ENCODE measurements at places on chromosomes 2 and 18.

- DNase-seq = peak; percentile 26
Observed at GRCh38 chr2:129253461-129253812, 726.0 kb upstream of the RAB6C start.

GRCh38 chr2:122168799-122169198, 413.3 kb downstream of the TSN start:
- DNase-seq = no peak

DNA sequence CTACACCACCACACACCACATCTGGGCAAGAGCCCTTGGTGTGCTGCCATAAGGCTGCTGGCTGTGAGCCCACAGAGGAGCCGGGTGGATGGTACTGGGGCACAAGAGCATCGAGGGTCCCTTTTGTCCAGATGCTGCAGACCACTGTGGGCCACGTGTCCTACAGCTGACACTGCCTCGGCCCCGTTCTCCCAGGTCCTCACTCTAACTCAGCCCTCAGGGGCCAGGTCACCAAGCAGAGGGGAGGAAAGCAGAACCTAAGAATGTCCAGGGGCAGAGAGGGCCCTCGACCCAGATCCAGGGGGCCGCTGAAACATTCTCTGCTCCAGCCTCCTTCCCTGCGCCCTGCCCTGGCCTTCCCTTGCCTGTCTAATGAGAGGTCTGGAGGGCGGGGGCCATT, 91.7 kb upstream of the ASB18 start:
- DNase-seq = no peak

DNA sequence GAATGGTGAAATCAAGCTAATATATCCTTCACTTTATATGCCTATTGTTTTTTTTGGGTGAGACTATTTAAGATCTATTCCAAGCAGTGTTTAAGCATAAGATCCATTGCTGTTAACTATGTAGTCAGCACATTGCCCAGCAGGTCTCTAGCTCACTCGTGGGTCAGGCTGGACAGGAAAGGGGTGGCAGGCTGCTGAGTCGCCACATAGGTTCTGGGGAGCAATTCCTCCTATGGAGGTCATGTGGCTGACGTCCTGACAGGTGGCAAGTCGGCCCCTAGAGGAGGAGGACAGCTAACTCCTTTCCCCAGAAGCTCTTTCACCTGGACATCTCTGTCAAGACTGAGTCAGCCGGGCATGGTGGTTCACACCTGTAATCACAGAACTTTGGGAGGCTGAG, 13.9 kb upstream of the RAB31 start:
- DNase-seq = no peak

- DNase-seq = no peak
Observed at GRCh38 chr18:56413862-56414261, 224.5 kb downstream of the TXNL1 start.

DNA sequence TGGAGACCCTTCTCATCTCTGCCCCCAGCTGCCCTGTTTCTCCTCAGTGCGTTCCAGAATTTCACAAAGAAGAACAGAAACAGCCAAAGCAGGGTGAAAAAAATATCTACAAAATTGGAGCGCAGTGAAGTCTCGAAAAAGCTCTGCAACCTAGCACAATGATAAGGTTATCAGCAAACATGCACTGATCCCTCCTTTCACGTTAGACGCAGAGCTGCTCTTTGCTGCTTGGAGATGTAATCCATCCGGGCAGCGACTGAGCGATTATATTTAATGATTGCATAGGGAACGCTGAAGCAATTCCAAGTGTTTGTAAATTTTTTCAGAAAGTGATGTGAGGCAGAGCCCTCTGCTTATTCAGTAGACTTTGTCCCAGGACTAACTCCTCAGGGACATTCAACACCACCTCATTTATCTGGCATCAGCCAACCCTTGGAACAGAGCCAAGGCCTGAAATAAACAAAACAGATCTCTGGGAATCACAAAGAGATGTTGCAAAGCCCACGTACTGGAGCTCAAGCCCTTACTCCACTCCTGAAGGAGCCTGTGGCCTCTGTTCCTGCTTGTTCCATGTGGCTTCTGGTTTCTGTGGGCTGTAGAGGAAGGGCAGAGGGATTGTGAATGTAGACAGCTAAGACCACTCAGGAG, 172.6 kb upstream of the BCL2L11 start:
- DNase-seq = no peak

GRCh38 chr2:233336541-233336940, 17.8 kb upstream of the DGKD start:
- DNase-seq = no peak

DNA sequence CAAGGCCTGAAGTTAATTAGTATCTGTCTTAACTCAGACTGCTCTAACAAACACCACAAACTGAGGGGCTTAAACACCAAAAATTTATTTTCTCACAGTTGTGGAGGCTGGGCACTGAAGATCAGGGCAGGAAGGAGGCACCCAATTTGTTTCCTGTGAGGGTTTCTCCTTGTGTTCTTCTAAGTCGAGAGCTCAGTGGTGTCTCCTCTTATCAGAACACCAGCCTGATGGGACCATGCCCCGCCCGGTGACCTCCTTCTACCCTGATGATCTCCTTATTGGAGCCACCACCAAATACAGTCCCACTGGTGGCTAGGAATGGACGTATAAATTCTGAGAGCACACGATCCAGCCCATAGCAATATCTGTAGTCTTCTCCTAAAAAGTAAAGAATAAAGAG, 20.5 kb downstream of the TMEM18 start:
- DNase-seq = no peak

GRCh38 chr2:235389626-235390025, 104.2 kb upstream of the AGAP1 start:
- no peak for DNase-seq

DNA sequence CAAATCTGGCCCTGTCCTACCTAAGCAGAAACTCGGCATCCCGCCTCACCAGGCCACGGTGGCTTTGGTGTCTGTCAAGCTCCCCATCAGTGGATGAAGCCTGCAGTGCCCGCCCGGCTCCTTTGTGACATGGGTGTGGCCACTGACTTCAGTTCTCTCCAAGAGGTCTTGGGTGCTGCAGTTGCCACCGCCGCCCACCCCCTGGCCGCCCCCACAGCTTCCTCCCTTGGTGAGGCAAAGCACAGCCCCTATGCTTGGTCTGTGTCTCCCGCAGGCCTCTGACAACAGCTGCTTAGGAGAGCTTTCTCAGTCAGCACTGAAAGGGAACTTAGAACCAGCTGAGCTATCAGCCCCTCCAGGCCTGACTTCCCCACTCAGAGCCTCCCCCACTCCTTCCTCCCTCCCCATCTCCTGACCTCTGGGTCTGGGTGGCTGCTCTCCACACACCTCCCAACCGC, 22.9 kb upstream of the GPR55 start:
- DNase-seq = peak; percentile 50

- no peak for DNase-seq
Observed at GRCh38 chr2:19458427-19459003, 100.1 kb upstream of the OSR1 start.

GRCh38 chr2:121748202-121748601, 7.2 kb upstream of the TSN start:
- no peak for DNase-seq

DNA sequence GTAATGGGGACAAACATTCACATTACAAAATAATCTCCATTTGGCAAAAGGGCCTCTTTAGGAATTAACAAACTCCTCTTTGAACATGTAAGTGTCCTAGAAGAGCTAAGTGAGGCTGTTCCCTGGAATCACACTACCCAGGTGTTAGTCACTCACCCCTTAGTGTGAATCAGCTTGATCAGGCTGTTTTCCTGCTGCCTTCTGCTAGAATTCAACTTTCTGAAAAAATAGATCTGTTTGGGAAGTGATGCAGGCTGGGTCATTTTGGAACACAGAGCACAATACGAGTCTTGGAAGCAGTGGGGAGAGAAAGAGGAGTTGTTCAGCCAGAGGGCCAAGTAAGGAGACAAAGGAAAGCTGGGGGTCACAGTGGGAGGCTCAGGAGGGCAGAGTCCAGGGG, 40.0 kb downstream of the TTC32 start:
- DNase-seq = no peak

DNA sequence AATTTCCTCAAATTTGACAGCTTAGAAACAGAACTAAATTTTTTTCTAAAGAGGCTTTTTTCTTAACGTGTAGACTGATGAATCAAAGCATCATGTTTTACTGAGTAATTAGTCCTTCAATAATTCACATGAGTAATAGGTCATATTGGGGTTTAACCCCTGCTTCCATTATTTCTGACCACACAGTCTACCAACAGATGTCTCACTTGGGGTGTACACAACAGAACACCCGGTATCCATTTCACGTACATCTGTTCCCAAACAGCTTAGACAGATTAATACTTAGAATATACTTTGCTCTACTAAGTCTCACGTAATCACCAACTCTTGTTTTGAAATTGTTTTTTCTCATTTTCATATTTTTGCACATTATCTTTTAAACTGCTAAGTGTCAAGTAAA, 14.8 kb downstream of the CERKL start:
- DNase-seq = no peak

DNA sequence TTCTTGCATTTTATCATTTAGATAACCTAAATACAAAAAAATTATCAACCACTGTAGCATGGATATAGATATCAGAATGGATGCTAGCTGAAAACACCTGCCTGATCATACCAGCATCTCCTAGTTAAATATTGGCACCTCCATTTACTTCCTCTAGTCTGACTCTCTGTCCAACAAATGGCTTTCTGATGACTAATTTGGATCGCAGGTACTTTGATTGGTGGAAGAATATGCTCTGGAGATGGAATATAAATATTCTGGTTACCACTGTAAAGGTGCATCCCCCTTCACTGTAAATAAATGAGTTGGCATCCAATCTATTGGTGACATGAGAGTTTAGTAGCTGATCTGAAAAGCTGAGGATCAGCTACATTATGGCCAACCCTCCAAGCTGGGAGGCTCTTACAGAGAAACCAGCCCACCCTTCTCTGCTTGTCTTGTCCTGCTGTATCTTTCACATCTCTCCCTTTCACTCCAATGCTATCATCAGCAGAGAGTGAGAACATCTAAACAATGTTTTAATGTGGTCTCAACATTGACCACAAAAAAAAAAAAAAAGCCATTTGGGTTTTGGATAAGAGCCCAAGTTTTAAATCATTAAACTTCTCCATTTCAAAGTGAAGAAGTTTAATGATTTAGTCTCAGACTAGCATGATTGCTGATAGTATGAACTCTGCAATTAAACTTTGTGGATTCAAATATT, 90.5 kb downstream of the PMAIP1 start:
- no peak for DNase-seq

DNA sequence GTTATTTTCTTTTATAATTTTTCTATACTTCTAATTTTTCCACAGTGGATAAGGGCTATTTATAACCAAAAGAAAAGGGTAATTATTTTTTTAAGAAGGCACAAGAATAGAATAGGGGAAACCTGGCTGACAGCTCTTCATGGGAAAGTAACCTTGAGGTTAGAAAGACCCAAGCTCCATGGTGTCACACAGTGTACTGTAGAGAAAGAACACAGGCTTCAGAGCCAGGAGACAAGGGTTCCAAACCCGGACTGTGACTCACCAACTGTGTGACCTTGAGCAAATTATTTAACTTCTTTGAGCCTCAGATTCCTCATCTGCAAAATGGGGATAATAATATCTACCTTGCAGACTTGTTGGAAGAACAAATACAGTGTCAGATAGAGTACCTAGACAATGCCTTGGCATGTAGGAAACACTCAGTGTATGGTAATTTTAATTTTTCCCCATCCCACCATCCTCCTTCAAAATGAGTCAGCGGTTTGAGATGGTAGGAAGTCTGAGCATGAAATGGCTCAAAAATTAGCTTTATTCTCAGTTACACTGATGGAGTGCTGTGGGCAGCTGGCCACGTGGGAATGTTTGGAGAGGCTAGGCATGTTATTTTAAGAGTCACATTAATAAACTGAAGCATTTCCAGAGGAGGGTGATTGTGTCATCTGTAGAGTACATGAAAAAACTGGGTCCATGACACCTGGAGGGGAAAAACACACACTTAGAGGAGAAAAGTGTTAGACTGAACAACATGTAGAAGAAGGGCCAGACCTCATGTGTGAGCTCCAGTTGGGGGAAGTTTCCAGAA, 36.7 kb downstream of the TMEM37 start:
- DNase-seq = no peak

DNA sequence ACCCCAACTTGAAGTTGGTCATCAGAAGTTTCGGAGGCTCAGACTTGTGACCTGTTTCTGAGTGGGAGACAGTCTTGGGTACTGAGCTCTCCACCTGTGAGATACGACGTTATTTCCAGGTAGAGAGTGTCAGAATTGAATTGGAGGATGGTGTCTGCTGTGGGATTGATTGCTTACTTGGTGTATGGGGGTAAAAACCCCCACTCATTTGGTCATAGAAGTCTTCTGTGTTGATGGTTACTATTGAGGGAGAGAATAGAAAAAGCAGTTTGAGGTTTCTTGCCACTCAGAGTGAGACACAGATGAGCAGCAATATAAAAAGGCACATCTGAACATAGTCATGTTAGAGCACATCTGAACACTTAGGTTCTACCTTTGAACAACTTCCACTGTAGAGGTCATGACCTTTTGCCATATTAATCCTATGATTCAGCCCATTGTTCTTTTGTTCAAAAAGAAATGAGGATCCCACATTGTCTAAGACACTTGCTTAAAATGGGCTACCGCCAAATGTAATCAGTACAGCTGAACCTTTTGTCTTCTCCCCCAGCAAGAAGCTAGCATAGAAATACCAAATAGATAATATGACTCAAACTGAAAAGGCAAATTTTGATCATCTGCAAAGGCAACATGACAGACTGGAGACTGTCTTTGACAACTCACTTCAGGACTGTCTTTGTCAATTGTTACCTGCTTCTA, 73.3 kb downstream of the NAB1 start:
- peak; percentile 48 for DNase-seq

DNA sequence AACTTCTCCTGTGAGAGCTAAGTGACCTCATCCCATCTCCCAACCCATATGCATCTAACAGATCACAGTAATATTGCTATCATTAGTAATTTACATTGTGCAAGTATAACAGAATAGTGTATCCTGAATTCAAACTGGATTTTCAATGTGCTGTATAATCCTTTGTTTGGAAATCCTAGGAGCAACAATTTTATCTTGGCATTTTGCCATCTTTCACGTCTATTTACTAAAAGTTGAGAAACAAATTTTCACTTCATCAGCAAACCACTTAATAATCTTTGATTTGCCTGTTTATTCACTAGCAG, 3.8 kb downstream of the HNRNPLL start:
- DNase-seq = no peak

DNA sequence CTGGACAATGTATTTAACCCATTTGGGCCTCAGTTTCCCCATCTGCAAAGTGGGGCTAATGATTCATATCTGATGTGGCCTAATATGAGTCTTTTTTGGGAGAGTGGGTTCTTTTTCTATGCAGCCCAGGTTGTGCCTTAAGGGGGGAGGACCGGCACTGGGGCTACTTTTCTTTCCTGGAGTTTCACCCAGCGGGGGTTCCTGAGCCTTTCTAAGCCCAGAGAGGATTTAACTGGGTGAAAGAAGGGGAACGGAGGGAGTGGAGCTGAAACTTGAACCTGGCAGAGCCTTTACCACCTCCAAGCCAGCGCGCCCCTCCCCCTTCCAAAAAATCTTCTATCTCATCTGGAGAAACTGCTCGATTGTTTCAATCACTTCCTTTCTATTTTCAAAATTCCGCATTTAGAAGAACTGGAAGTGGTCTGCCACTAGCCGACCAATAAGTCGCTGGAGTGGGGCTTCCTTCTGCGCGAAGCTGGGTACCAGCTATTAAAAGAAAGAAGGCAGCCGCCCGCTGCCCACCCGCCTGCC, 205.0 kb upstream of the SMAD2 start:
- no peak for DNase-seq

GRCh38 chr2:112692918-112693317, 27.9 kb upstream of the NT5DC4 start:
- no peak for DNase-seq
